ENCODE measurements at places on chromosomes 4 and X.
A peak's percentile ranks its signal among the peaks of the same experiment; 100 is the strongest.

- no peak for DNase-seq
Observed at GRCh38 chr4:100177126-100177525, 13.1 kb downstream of the DDIT4L start.

DNA sequence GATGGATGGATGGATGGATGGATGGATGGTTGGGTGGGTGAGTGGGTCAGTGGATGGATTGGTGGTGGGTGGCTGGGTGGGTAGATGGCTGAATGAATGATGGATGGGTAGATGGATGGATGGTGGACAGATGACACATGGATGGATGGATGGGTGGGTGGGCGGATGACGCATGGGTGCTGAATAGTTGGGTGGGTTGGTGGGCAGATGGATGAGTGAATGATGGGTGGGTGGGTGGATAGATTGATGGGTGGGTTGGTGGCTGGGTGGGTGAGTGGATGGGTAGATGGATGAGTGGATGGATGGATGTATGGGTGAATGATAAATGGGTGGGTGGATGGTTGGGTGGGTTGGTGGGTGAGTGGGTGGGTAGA, 69.9 kb upstream of the NKX1-1 start:
- no peak for DNase-seq

DNA sequence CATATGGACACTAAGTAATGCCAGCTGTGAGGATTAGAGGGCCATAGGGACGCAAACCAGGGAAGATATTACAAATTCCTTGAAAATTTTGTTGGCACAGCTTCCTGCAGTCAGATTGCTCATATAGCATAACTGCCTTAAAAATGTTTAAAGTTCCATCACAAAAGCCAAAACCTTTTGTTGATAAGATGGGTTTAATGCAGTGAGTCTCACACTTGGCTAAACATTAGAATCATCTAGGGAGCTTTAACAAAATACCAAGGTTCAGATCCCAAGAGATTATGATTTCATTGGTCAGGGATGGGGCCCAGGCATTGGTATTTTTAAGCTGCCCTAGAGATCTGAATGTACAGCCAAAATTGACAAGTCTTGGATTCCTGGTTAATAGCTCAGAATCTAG, 376.5 kb upstream of the MAD2L1 start:
- no peak for DNase-seq

DNA sequence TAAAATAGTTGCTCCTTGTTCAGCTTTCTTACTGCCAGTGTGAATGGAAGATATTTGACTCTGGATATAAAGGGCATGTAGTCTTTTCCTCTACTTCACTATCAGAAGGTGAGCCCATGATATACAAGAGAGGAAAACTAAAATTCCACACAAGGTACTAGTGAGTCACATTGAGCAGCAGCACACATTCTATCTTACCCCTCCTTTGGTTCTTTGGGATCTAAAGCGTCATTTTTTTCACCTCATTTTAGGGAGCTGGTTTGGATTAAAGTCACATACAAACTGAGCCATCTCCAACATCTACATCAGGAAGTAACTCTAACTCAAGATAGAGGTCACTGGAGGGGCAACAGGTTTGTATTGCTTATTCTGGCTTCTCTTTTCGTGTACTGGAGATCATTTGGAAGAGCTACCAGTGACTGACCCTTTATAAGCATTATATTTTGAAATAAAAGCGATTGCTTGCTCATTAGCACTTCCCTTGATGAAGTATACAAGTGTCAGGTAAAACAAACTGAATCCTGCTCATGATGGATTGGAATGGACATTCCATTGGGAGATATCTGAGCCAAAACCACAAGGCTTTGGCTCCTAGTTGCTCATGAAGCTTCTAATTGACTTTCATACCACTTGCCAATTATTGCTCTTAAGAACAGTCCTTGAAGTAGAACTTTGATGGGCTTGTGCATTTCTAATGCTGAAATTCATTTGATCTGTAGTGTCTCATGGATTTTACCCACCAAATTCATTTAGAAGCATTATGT, 124.1 kb downstream of the SPCS3 start:
- no peak for DNase-seq

DNA sequence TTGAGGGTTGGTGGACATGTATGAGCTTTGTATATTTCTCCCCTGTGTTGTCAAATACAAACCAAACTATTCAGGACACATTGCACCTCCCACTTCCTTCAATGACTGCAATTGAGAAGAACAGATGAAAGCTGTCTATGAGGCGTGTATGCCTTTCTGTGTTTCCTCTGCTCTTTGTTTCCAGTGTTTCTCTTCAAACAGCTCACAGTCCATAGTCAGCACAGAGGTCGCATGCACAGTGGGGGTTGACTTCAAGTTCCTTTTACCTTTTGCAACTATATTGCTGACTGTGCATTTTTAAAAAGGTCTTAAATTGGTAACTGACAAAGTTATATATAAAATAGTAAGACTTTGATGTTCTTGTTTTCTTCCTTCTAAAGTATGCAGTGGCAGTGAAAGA, 957.8 kb downstream of the C4orf33 start:
- DNase-seq, result no peak

DNA sequence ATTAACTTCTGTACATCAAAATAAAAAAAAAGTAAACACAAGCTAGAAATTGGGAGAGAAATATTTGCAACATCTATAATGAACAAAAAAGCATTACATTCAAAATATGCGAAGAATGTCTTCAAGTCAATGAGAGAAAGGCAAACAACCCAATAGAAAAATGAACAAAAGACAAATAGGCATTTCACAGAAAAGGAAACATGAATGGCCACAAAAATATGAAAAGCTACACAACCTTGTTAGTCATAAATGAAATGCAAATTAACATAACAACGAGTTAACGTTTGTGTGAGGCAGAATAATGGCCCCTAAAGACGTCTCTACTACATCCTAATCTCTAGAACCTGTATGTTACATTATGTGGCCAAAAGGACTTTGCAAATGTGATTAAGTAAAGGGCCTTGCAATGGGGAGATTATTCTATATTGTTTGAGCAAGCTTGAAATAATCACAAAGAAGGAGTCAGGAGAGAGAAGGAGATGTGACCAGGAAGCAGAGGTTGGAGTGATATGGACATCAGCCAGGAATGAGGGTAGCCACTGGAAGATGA, 86.8 kb downstream of the WDFY3 start:
- DNase-seq, result no peak

DNA sequence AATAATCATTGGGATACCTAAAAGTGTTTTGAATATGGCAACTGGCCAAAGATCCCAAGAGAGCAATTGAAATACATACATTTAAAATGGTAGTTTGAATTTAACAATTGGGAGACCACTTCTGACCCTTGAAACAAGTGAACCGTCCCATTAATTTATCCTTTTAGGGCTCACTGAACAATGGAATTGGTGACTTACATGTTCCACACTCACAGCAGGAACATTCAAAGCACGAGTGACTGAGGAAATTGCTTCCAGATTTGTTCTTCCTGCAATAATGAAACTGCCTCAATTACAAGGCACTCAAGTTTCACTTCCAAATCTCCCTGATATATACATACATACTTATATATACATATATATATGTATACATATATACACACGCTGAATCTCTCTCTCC, 20.6 kb downstream of the SLC39A8 start:
- DNase-seq, result no peak

GRCh38 chrX:98380106-98380505, 1496.4 kb downstream of the RPA4 start:
- no peak for DNase-seq

GRCh38 chr4:3302173-3302785, 9.5 kb downstream of the RGS12 start:
- DNase-seq, result peak; percentile 33

GRCh38 chr4:169100670-169101101, 90.6 kb upstream of the CBR4 start:
- DNase-seq, result no peak

GRCh38 chrX:101677028-101677427, 17.4 kb upstream of the ARMCX2 start:
- no peak for DNase-seq

DNA sequence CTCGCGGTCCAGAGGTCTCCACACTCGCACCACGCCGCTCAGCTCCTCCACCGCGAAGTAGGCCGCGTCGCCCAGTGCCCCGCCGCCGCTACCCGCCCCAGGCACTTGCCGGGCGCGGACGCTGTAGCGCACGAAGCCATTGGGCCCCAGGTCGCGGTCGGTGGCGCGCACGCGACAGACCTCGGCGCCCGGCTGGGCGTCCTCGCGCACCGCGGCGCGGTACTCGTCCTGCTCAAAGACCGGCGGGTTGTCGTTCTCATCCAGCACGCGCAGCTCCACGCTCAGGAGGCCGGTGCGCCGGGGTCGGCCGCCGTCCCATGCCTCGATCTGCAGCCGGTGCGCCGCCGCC, 1.4 kb downstream of the DCHS2 start:
- no peak for DNase-seq

All from activated naive CD4-positive, alpha-beta T cell (primary cell).